Cardiac septum (tissue), 1 donor: ENCODE measurements at places on chromosomes 2 and 18. TPM values are rescaled to one million over a fixed set of nuclear protein-coding genes. Genes with fewer than 3 reads are reported as not detected.

DNA sequence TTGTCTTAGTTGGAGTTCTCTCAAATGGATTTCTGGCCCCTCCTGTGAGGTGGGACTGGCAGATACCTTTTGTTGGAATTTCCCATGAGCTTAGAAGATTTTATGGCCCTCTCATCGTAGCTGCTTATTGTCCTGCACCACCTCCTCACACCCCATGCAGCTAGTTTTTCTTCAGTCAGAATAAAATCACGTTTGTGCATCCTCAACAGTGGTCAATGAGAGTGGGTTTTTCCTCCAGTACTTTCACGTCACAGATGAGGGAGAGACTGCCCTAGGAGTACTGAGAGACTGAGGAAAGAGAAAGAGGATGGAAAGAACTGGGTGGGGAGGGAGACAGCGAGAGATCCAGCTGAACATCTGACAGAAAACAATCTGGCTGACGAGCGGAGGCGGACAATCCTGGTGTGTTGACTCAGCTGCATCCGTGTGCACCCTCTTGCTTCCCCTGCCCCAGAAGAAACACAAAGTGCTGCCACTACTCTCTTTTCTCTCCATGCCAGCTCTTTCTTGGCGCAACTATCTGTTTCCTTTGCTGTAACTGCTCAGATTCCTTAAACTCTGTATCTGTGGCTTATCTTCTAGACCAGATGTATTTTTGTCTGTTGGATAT lies 7.4 kb downstream of the RAPGEF4 start:
- no peak for DNase-seq

The PPM1B gene
- 68.4 TPM for total RNA-seq

DNA sequence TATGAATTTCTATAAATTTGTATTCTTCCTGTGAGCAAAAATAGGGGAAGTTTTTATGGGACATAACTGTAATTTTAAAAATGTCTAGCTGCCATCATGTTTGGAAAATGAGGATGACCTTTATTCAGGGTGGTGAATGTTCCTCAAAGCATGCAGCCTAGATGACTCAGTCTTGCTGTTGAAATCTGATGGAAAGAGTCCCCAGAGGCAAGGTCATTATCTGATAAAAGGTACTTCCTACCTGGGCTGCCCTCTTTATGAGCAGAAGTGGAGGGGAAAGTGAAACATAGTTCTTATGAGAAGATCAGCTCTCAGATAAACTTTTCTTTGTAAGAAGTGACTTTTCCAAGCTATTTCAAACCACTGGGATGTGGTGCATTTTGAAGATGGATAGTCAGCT lies 1144.7 kb upstream of the PIK3C3 start:
- DNase-seq, result no peak

GRCh38 chr2:235900631-235901030 lies 267.6 kb downstream of the GBX2 start:
- DNase-seq, result no peak

- no peak for DNase-seq
Measured at GRCh38 chr2:170467568-170468422, 247.3 kb upstream of the SP5 start.

The VWA3B gene
- 0.51 TPM for total RNA-seq

The IL1R2 gene
- total RNA-seq, result 1.0 TPM

The CTAGE1 gene
- total RNA-seq, result 0.13 TPM

GRCh38 chr2:106624787-106625380 lies 137.7 kb downstream of the CD8B2 start:
- no peak for DNase-seq

The SERPINB13 gene
- total RNA-seq, result not detected

GRCh38 chr2:85996591-85996990 lies 107.8 kb upstream of the ST3GAL5 start:
- DNase-seq, result peak; percentile 74

GRCh38 chr18:703213-703967 lies 9.0 kb downstream of the ENOSF1 start:
- DNase-seq, result no peak

DNA sequence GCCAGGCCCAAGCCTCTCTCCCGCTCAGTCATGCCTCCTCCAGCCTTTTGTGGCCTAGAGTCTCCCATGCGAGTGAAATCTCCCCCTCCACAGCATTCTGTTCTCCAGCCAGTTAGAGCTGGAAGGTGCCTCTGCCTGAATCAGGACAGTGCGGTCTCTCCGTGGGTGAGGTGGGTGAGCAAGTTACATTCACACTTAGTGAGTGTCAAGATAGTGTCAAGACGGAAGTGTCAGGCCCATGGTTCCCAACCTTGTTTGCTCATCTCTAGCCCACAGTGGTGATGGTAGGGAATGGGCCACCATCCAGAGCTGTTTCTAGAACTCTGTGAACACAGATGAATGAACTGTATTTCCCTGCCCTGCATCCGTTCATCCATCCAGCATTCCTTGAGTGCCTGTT lies 59.5 kb downstream of the LPIN1 start:
- no peak for DNase-seq

The CFAP53 gene
- total RNA-seq, result 0.48 TPM

DNA sequence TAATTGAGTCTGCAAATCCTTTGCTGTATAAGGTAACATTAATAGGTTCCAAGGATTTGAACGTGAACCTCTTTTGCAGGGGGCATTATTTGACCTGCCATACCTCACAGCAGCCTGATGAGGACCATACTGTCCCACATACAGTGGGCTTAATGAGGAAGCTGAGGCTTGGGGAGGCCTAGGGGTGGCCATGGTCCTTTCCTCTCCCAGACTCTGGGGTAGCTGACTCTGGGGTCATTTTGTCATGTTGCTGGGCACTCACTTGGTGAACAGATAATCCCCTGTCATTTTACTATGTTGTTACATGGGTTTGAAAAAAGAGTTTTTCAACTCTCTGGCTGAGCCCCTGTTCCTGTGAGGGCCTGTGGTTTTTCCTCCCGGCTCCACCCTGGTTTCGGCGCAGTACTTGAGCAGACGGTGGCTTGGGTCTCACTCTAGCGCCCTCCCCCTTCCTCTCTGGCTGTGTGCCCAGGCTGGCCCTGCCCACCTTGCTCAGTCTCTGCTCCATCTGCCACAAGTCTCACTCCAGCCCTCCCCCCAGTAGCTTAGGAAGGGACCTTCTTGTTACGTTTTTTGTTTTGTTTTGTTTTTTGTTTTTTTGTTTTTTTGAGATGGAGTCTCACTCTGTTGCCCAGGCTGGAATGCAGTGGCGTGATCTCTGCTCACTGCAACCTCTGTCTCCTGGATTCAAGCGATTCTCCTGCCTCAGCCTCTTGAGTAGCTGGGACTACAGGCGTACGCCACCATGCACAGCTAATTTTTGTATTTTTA lies 21.0 kb downstream of the INPP4A start:
- peak; percentile 86 for DNase-seq

DNA sequence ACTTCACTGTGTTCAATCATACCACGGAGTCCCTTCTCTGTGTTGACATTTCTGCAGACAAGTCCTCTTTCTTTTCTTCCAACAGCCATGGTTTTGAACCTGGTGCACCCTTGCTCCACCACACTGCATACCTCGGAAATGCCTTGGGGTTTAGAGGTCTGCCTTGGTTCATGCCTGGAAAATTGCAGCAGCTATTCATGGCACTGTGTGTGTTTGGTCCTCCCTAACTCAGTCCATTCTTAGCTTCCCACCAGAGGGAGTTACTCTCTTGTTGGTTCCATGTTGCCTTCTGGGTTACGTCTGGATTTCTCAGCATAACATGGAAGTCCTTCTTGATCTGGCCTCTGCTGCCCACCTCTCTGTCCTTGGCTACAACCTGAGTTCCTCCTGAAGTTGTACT lies 206.0 kb downstream of the FHOD3 start:
- DNase-seq, result no peak

DNA sequence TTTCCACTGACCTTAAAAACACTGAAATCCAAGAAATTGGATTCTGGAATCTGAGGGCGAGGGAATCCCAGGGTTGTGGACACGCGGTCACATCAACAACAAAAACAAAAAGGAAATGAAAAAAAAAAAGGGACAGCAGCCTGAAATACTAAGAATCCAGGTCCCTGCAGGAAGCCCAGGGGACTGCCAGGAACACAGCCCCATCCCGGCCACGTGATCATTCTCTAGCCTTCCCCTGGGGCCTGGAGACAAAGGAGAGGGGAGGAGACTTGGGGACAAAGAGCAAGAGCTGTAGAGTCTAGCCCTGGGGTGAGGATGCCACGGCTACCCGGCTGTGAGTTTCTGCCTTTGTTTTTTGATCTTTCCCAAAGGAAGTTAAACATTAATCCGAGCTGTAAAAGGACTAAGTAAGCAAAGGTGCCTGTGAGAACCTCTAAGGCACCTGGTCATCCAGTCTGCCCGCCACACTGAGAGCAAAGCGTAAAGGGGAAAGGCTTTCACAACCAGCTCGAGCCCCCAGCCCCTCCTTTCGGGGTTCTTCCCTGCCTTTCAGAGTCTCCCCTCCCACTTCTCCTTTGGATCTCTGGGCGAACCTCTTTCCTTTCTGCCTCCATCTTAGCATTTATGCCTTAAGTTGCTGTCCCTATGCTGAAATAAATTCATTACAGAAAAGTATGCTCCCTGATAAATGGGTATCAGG lies 57.9 kb upstream of the MSH2 start:
- peak; percentile 86 for DNase-seq
